ENCODE measurements at places on chromosomes 6 and 20. TPM values are rescaled to one million over a fixed set of nuclear protein-coding genes. Genes with fewer than 3 reads are reported as not detected.

- DNase-seq: no peak
These were observed 20.7 kb downstream of the TXLNB start for GRCh38 chr6:139271056-139271455.

Gene C2
- 13.8 TPM for total RNA-seq

- no peak for DNase-seq
These were observed 351.2 kb downstream of the CD83 start for GRCh38 chr6:14468647-14469321.

- DNase-seq: no peak
These were observed 148.8 kb downstream of the PREX1 start for GRCh38 chr20:48679011-48679410.

Gene VSTM2L
- 5.4 TPM for total RNA-seq
